Activated CD4-positive, alpha-beta T cell treated with anti-CD3 and anti-CD28 coated beads, Interleukin-2, amount 10 ng/mL, durations not matched to agents 7 days and 5 days (primary cell): ENCODE measurements at places on chromosomes 11 and 22.

DNA sequence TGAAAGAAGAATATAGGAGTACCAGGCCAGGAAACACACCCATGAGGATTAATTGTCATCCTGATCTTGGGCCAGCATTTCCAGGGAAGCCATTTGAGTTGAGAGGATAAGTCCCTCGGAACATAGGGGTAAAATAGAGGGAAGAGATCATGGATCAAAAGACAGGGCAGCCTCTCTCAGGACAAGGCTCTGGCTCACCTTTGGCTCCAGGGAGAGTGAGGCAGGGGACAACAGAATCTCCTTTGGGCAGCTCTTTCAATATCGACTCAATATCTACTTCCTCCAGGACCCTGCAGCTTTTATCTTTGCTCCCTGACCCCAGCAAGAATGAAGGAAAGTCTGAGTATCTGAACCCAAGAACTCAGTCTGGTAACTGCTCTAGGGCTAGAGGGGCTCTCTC, at the start of gene OR2AG1:
Gene OR2AG1, plus strand, starts transcription at position 301 of the 400 bp plus-strand sequence. CDS start 2,018 bp downstream, outside the sequence.
- DNase-seq: no peak

DNA sequence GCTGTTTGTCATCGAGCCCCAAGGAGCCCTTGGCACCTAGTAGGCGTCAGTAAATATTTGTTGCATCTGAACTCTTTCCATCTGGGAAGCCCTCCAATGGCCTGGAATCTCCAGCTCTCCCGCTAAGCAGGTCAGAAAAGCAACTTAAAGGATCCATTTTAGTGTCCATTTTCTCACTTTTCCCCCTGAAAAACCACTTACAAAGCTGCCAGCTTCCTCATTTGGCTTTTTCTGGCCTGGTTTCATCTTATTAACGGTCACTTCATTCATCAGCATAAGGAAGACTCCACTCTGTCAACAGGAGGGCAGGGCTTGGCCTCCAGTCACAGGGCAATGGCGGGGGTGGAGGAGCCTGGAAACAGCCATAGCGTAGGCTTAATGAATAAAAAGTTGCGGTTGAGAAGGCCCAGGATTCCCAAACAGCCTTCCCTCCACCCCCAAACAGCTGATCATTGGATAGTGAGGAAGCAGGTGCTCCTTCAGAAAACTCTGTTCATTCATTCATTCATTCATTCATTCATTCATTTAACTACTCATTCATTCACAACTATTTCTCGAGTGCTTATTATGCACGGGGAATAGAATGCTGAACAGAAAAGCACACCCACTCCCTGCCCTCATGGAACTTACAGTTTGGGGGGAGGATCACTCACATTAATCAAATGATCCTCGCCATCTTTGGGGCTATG, 104.5 kb upstream of the RCN1 start:
- no peak for DNase-seq

GRCh38 chr22:45446216-45446615, 32.7 kb downstream of the RIBC2 start:
- no peak for DNase-seq

- DNase-seq: no peak
Observed at GRCh38 chr11:25597696-25598095, 734.2 kb upstream of the ANO3 start.

DNA sequence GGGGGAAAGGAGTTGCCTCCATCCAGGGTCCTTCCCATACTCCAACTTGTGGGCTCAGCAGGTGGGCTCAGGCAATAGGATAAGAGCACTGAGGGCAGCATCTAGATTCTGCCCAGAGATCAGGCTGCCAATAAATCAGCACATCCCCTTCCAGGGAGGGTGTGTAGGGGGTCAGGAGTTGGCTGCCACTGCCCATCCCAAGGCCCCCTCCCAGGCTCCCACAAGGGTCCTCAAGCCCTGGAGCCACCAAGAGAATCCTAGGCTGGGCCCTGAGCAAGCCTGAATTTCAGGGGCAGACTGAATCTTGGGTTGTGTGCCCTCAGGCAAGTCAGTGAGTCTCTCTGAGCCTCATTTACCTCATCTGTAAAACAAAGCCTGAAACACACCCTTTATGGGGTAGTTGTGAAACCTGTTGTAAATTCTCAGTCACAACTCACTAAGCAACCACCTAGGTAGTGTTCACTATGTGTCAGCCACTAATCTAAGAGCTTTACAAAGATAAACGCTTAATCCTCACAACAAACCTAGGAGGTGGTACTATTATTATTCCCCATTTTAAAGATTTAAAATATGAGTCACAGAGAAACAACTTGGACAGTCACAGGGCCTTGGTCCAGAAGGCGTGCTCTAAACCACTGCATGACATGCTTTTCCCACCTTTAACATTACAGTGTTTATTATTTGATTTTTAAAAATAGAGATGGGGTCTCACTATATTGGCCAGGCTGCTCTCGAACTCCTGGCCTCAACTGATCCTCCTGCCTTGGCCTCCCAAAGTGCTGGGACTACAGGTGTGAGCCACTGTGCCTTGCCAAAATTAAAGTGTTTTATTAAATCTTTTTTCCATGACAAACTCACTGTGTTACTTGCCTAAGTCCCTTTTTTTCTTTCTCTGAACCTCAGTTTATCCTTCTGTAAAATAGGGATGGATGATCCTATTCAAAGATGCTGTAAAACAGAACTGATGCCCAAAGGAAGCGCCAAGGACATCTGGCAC, 36.2 kb downstream of the LMO1 start:
- DNase-seq: no peak

- no peak for DNase-seq
Observed at GRCh38 chr22:32896891-32897290, 95.4 kb downstream of the TIMP3 start.

DNA sequence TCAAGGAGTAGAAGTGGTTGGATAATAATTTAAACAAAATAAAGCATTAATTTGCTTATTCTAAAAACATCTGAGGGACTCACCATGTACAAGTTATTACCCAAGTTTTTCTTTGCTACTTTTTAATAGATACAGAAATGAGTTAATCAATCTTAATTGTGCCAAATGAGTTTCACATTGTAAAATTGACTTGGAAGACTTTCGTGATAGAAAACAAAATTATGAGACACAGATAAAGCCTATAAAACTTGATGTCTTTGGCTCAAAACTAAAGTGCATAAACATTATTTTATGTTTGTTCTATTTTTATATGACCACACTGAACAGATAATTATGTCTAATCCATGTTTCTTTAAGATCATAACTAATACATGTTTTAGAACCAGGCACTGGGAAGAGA, 10.1 kb upstream of the CWF19L2 start:
- no peak for DNase-seq

DNA sequence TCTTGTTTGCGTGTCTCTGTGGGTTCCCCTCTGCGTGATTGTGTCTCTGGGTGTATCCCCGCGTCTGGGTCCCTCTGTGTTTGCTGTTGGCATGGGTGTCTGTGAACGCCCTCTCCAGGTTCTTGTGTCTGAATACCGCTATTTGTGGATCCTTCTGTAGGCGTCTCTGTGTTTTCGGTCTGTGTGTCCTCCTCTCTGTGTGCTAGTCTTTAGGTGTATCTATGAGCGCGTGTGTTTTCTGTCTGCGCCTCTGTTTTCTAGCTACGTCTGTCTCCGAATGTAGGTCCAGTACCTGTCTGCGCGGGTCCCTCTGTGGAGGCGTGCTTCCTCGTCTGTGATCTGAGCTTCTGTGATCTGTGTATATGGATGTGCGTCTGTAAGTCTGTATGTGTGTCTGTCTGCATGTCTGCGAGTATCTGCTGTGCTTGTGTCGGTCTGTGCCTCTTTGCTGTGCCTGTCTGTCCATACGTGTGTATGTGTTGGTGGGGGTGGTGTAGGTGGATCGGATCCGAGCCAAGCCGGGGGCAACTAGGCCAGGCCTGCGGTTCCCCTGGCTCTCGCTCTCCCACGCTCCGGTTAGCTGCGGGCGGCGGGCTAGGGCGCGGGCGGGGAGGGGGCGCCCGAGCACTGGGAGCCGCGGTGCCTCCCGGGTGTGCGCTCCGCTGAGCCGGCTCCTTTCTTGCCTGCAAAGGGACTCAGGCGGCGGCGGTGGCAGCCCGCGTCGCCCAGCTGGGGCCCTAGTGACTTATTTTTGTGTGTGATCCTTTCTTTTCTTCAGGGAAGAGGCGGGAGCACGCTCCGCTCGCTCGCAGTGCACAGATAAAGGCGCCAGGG, 105.3 kb upstream of the E2F8 start:
- DNase-seq: no peak

GRCh38 chr11:1498262-1498661, 11.7 kb upstream of the MOB2 start:
- no peak for DNase-seq

DNA sequence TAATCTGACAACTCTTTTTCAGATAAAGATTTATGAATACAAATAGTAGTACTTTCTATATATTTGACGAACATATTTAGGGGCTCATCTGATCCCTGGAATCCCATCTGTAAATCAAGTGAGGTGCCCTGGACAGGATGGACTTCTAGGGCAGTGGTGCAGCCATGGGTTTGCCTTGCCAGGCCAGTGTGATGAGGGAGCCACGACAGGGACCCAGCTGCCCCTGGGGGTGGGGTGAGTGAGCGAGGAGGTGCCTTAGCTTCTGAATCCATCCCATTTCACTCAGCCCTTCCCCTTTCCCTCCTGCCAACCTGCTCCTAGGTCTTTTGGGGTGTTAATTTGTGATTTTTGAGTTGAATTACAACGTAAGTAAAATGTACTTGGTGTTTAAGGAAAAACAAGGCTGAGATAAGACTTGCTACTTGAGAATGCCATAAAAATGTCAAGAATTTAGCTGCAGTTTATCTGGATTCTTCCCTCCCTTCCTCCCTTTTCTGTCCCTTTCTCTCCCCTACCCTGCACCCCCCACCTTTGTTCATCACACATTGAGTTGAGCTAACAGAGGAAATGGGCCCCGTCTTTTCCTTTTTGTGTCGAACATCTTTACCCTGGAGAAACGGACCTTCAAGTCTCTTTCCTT, 60.8 kb downstream of the PPFIBP2 start:
- DNase-seq: no peak

GRCh38 chr22:19799322-19800190, 39.0 kb downstream of the TBX1 start:
- DNase-seq: no peak

DNA sequence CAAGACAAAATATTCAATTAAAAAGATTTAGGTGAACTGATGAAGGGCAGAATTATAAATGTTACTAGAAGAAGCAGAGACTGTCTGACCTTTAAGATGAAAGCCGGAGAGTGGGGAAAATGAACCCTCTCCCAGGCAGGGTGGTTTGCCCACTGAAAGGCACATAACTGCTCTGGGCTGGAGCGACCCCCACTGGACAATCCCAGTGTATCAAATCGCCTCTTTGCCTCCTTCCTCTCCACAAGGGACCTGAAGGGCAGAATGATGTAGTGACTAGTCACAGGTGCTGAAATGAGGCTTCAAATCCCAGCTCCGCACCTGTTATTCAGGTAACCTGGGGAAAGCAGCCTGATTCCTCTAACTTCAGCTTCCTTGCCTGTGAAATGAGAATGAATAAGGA, 69.0 kb downstream of the EFCAB6 start:
- no peak for DNase-seq
